ENCODE measurements at places on chromosomes 2 and 18.

- DNase-seq: no peak
These were observed 253.5 kb downstream of the NCKAP5 start for GRCh38 chr2:133314795-133315194.

GRCh38 chr2:66443186-66443978 lies 8.5 kb downstream of the MEIS1 start:
- no peak for DNase-seq

- no peak for DNase-seq
These were observed 113.0 kb downstream of the DYSF start for GRCh38 chr2:71566372-71566771.

DNA sequence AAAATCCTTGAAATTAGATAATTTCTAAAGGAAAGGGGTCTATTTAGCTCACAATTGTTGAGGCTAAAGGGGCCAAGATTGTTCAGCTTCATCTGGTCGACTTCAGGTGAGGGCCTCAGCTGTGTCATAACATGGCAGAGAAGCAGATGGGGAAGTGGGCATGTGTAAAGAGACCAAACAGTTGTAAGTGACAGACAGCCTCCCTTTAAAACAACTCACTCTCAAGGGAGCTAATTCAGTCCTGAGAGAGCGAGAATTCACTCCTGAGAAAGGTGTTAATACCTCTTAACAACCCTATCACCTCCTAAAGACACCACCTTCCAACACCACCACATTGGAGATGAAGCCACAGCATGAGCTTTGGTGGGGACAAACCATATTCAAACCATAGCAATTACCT lies 62.4 kb downstream of the KCMF1 start:
- DNase-seq: no peak

- DNase-seq: no peak
These were observed 14.2 kb downstream of the SLC66A2 start for GRCh38 chr18:79937103-79937860.

GRCh38 chr2:121142452-121142851 lies 142.6 kb downstream of the TFCP2L1 start:
- DNase-seq: no peak

DNA sequence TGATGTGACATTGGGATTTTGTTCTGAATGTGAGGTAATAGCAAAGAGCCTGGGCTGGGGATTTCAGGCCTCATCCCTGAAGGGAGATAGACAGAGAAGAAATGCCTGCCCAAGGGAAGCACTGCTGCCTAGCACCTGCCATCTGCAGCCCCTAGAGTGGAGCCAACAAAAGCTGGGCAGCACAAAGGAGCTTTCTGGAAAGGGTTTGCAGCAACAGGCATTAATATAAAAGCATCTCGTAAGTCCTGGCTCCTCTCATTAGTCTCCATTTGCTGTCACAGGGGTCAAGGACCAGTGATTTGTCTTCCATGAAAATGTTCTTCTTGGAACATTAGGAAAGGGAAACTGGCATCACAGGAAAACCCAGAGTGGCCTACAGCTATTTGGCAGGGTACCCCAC lies 157.2 kb upstream of the SLC14A2 start:
- DNase-seq: no peak

DNA sequence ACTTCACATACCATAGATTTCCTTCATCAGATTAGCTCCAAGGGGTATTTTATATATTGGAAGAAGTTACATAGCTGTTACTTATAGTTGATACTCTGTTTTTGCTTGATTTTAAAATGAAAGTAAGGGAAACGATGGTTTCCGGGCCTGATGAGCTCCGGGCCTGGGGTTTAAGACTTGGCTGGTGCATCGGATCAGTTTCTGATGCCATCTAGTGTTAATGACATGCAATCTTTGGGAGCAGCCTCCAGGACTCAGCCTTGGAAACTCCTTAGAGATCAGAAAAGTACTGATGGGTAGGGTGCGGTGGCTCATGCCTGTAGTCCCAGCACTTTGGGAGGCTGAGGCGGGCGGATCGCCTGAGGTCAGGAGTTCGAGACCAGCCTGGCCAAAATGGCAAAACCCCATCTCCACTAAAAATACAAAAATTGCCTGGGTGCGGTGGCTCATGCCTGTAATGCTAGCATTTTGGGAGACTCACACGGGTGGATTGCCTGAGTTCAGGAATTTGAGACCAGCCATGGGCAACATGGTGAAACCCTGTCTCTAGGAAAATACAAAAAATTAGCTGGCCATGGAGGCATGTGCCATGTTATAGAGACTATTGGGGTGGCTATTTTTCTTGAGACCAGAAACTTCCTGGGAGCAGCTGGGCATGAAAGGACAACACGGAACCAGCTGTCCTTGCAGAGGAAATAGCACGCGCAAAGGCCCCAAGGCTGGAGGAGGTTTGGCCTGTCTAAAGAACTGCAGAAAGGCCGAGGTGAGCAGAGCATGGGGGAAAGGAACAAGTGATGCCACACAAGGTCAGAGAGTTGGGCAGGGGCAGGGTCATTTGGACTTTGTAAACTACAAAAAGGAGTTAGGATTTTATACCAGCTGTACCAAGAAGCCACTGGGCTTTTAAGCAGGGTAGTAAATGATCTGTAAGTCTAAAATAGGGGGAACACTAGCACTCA lies 46.9 kb upstream of the CNOT11 start:
- DNase-seq: peak; percentile 78

DNA sequence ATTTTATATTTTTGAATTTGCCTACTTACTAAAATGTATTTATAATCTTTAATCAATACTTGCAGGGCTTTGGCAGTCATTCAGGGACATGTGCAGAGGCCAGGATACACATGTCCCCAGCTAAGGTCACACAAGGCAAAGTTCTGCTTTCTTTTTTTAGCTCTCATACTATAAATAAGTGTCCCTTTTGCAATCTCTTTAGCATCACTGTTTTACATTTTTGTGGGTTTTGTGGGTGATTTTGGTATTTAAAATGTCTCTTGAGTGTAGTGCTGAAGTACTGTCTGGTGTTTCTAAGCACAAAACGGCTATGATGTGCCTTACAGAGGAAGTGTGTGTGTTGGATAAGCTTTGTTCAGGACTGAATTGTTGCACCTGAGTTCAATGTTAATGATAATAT lies 309.0 kb upstream of the GULP1 start:
- DNase-seq: peak; percentile 92

- no peak for DNase-seq
These were observed 115.3 kb upstream of the FZD5 start for GRCh38 chr2:207885010-207885409.

All from iris pigment epithelial cell (primary cell).